Caco-2 (cell line): ENCODE measurements at places on chromosomes 4 and X.

GRCh38 chr4:168758351-168758876, 251.6 kb downstream of the CBR4 start:
- no peak for DNase-seq

DNA sequence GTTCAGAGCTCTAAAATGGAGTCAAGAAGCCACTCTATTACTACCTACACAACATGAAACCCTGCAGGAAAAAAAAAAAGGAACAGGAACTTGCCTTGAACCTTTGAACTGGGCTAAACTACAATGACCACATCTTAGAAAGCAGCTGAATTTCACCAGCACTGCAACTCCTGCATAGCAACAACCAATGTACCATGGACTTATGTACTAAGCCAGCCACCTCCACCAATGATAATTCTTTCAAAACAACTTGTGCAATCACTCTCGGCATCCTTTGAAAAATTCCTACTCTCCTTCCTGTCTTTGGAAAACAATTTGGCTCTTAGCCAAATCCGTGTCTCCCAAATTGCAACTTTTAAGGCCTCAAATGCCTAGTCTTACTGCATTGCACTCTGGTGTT, 26.8 kb upstream of the FMR1 start:
- DNase-seq, result no peak

DNA sequence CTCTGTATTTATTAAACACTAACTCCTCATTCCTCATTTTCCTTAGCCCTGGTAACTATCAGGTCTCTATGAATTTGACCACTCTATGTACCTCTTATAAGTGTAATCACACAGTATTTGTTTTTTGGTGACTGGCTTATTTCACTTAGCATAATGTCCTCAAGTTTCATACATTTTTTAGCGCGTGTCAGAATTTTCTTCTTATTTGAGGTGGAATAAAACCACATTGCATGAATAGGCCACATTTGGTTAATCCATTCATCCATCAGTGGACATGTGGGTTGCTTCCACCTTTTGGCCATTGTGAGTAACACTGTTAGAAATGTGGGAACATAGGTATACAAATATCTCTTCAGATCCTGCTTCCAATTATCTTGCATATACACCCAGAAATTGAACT, 341.2 kb upstream of the BOD1L1 start:
- DNase-seq, result no peak

DNA sequence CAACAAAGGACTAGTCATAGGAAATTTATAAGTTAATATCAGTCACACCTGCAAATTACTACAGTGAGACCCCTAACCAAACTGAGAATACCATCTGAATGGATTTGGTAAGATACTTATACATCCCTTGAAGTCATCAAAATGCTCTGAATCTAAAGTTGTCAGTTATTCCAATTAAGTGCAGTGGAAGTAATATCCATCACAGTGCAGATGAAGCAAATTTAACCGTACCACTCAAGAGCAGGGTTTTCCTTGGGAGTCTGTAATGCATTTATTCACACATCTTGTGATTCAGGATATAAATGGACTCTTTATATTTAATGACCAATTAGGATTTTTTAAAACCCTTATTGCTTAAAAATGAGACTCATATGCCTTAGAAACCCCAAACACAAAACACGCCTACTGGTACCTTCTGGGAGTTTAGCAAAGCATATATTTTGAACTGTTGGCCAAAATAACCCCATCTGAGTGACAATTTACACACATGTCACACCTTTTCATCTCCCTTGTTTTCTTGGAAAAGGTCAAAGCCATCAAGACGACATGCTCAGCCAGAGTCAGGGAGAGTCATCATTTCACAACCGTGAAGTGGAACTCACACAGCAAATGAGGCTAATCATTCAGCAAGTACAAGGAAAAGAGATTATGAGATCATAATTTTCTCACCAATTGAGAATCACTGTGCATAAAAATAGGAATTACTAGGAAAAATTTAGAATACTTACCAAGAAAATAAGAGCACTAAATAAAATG, 303.7 kb downstream of the HNRNPD start:
- no peak for DNase-seq

GRCh38 chrX:2710041-2710840, 19.1 kb downstream of the CD99 start:
- no peak for DNase-seq

DNA sequence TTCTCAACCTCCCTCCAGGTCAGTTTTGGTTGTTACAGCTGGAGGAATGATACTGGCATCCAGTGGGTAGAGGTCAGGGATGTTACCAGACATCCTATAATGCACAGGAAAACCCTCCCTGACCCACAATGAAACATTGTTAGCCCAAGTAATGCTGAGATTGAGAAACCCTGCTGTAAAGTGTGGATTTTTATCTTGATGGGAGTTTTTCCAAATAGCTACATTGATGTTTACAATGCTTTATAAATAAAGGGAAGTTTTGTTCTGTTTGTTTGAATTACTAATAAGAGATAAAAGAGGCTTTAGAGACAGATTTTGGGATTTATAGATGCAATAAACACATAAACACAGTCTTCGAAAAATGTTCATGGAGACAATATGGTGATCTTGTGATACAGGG, 194.0 kb upstream of the NUDT6 start:
- no peak for DNase-seq

- no peak for DNase-seq
Measured at GRCh38 chr4:86274642-86275041, 85.2 kb downstream of the MAPK10 start.

DNA sequence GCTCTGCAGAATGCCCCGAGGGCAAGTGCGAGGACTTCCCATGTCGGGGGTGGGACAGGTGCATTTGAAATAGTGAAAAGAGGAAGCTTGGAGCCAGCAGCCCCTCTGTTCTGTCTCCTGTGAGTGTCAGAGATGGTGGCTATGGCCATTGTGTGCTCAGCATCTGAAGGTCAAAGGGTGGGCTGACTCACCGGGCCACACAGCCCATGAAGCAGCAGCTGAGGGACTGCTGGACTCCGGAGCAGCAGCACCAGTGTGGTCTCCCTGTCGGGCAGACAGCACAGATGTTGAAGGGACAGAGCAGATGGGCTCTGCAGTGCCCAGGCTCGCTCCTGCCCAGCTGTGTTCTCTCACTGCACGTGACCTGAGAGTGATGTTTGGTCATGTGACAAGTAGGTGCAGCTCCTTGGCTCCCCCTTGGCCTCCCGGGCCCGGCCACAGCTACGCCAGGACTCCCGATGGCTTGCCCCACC, 53.5 kb downstream of the TBC1D14 start:
- no peak for DNase-seq

GRCh38 chr4:1326751-1327525, 20.1 kb upstream of the UVSSA start:
- DNase-seq, result no peak

DNA sequence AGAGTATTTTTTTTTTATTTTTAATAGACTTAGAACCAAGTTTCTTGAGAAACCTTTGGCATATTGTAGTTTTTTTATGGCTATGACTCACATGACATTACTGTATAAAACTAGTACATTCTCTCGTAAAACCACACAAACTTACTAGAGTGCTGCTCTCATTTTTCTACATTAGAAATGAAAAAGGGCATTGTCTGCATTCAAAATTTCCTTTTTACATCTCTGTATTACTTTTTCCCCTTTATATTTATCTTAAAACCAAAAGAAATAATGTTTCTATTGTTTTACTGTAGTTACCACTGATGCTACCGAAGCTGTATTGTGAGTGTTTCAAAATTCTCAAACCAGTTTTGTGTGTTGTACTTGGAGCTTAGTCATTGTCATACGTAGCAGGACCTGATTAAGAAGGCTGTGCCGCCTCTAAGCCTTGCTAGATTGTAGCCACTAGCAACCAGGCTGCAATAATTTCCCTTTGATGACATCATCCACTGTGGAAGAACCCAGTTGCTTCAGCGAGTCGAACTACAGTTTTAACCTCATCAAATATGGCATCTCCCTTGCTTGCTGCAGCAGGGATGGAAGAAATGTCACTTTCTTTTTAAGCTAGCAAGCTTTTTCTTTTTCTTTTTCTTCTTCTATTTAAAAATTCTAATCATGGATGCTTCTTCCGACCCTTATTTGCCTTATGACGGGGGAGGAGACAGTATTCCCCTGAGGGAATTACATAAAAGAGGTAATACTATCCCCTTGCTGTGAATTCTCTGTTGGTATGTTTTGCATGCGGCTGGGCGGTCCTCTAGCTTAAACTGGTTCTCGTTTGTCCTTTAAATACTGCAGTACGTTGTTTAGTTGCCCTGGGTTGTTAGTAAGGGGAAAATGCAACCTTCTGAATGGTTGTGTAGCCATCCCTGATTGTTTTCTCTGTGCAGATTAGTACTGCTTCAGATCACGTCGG, 39.6 kb downstream of the CLCN3 start:
- DNase-seq, result peak; percentile 90

GRCh38 chrX:12269484-12269883, 131.2 kb downstream of the FRMPD4 start:
- no peak for DNase-seq

DNA sequence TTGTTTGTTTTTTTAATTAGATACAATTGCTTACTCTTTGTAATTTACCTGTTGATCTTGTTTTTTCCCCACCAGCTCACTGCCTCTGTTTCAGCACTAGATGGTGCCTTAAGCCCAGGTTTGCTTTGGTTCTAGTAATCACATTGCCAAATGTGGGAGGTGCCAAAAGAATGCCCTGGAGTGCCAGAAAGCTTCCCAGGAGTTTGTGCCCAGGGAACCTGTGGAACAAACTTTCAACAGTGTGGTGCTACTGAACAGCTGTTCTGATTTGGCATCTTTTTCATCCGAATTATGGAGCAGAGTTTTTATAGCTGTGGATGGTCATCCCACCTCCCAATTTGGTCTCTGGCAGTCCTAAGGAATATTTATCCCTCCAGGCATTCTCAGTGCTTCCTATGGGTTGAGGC, 1000.7 kb downstream of the STIM2 start:
- peak; percentile 30 for DNase-seq

- no peak for DNase-seq
Measured at GRCh38 chr4:15027921-15028435, 25.7 kb downstream of the CPEB2 start.

DNA sequence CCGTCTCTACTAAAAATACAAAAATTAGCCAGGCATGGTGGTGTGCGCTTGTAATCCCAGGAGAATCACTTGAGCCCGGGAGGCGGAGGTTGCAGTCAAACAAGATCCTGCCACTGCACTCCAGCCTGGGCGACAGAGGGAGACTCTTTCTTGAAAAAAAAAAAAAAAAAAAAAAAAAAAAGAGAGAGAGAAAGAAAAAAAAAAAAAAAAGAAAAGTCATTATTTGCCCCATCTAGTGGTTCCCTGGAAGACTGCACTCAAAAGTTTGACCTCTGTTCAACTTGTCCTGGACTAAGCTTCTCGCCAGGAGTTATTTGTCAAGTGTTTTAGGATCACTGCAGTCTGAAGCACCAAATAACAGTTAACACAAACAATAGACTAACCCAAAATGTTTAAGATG, 45.3 kb upstream of the KCTD8 start:
- DNase-seq, result no peak

DNA sequence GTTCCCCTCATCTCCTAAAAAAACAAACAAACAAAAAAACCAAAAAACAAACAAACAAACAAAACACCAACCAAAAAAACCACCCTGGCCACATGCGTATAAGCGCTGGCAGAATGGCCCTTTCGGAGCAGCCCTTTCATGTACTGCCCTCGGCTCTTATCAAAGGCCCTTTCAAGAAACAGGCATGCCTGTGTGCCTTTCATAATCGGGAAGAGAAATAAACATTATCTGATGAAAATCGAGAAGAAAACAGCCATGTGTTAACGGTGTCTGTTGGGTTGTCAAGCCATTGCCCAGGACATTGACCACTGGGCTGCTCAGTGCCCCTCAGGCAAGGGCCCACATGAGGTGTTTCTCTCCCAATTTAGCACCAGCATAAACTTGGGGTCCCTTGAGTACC, 68.3 kb downstream of the PJA1 start:
- DNase-seq, result no peak

DNA sequence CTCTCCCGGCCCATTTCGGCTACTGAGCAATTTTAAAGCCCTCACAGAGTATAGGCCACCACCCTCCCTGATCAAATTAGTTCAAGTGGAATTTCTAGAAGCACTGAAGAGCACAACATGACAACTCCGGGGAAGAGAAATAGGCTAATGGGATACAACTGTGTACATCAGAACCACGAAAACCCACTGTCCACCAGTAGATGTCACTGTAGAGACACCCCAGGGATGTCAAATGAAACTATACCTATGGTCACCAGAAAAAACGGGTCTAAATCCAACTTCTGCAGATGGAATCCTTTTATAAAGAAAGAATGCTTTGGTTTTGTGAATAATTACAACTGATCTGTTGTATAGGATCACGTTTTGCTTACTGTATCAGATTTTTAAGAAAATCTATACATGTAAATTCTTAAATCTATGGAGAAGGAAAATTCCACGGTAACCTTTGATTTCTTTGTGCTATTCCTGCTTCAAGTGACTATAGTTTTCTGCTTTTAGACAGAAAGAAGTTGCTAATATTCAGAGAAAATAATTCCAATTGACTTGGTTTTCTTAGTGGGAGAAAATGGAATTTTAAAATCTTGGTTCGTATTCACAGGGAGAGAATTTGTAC, 29.5 kb upstream of the MAP3K15 start:
- no peak for DNase-seq

DNA sequence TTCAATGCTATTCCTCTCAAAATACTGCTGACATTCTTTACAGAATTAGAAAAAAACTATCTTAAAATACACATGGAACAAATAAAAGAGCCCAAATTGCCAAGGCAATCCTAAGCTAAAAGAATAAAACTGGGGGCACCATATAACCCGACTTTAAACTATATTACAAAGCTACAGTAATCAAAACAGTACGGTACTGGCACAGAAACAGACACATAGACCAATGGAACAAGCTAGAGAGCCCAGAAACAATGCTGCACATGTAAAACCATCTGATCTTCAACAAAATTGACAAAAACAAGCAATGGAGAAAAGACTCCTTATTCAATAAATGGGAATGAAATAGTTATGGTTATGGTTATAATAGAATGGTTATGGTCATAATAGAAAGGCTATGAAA, 482.6 kb downstream of the IDS start:
- no peak for DNase-seq

- DNase-seq, result no peak
Measured at GRCh38 chr4:3026540-3026939, 47.8 kb downstream of the HTT-AS start.

- no peak for DNase-seq
Measured at GRCh38 chrX:2409796-2410195, 91.0 kb downstream of the DHRSX start.

GRCh38 chr4:163901319-163901718, 406.8 kb downstream of the TMA16 start:
- no peak for DNase-seq

DNA sequence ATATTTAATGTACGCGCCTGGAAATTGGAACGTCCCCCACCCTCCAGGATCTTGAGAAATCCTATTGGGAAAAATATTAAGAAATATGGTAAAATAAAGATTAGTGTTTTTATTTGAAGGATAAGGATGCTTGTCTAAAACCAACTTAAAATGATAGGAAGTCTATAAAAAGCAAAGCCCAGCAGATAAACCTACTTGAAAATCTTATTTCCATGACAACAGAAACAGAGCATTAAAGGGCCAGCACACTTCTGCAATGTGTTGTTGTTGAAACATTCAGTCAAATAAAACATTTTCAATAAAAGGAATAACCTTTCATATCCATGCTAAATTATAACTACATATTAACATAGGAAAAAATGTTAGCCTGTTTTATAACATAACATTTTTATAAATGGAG, 29.3 kb upstream of the GPM6A start:
- DNase-seq, result no peak
